ENCODE measurements at places on chromosomes 13 and 19. TPM values are rescaled to one million over a fixed set of nuclear protein-coding genes. Genes with fewer than 3 reads are reported as not detected.

The GAS6 gene
- 175 TPM for total RNA-seq

The HPN gene
- 0.56 TPM for total RNA-seq

The KLK10 gene
- 45.2 TPM for total RNA-seq

The C19orf47 gene
- 14.8 TPM for total RNA-seq

The TYROBP gene
- 14.8 TPM for total RNA-seq

The SLITRK5 gene
- 0.18 TPM for total RNA-seq

The OR4F17 gene
- not detected for total RNA-seq

The CGB5 gene
- not detected for total RNA-seq

The CYP4F2 gene
- total RNA-seq, result 4.5 TPM

The MAMSTR gene
- total RNA-seq, result 1.4 TPM

The PRSS57 gene
- not detected for total RNA-seq

The CEACAM4 gene
- 1.9 TPM for total RNA-seq

The KLK4 gene
- total RNA-seq, result 0.83 TPM

- H3K27ac ChIP-seq, result no peak overlapping the region
- no peaks in the 10 kb centered on the region for H3K36me3 ChIP-seq
- H3K27me3 ChIP-seq, result no peaks in the 10 kb centered on the region
- peaks cover 6% of the 10 kb centered on the region for H3K4me1 ChIP-seq
Observed at GRCh38 chr13:44470638-44471562, 97.3 kb downstream of the SERP2 start.

- H3K27ac ChIP-seq, result no peak overlapping the region
- H3K4me1 ChIP-seq, result peaks cover 41% of the 10 kb centered on the region
- H3K4me3 ChIP-seq, result no peak overlapping the region
- no peaks in the 10 kb centered on the region for H3K36me3 ChIP-seq
- no peaks in the 10 kb centered on the region for H3K27me3 ChIP-seq
- no peak for DNase-seq
Observed at GRCh38 chr19:7831452-7831851, 1.4 kb downstream of the EVI5L start.

- H3K27me3 ChIP-seq, result no peaks in the 10 kb centered on the region
- no peak overlapping the region for H3K4me3 ChIP-seq
- DNase-seq, result no peak
- H3K27ac ChIP-seq, result no peak overlapping the region
Observed at GRCh38 chr19:34662919-34663318, 14.0 kb downstream of the SCGB2B2 start.

- no peak overlapping the region for H3K4me3 ChIP-seq
- H3K36me3 ChIP-seq, result peaks cover 17% of the 10 kb centered on the region
- H3K4me1 ChIP-seq, result peaks cover 12% of the 10 kb centered on the region
- H3K27me3 ChIP-seq, result peaks cover 10% of the 10 kb centered on the region
Observed at GRCh38 chr19:7648265-7649014, 11.5 kb downstream of the STXBP2 start.

- DNase-seq, result no peak
- no peak overlapping the region for H3K27ac ChIP-seq
- H3K4me1 ChIP-seq, result no peaks in the 10 kb centered on the region
- no peak overlapping the region for H3K4me3 ChIP-seq
- no peaks in the 10 kb centered on the region for H3K27me3 ChIP-seq
Observed at GRCh38 chr13:79282976-79283375, 123.1 kb downstream of the RBM26 start.

DNA sequence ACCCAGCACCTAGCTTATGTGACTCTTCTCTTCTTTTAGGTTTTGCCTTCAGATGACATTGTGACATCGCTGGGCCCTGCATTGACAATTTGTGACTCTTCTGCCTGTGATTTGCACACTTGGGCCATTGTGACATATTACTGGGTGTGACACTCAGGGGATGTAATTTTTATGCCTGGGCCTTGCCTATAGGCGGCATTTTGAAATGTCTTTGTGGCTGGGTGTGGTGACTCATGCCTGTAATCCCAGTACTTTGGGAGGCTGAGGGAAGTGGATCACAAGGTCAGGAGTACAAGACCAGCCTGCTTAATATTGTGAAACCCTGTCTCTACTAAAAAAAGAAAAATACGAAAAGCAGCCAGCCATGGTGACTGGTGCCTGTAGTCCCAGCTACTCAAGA is 28.4 kb upstream of the ZNF681 start:
- H3K27ac ChIP-seq, result no peak overlapping the region
- H3K27me3 ChIP-seq, result no peaks in the 10 kb centered on the region
- H3K4me1 ChIP-seq, result no peaks in the 10 kb centered on the region
- H3K4me3 ChIP-seq, result no peak overlapping the region
- no peak for DNase-seq

GRCh38 chr19:49496574-49497008 is 357 bp downstream of the RPS11 start:
- peak overlapping the region; percentile 95 for H3K27ac ChIP-seq
- H3K4me1 ChIP-seq, result peaks cover 52% of the 10 kb centered on the region
- H3K4me3 ChIP-seq, result peak overlapping the region; percentile 75
- DNase-seq, result no peak

- no peaks in the 10 kb centered on the region for H3K36me3 ChIP-seq
- no peak overlapping the region for H3K4me3 ChIP-seq
- peaks cover 3% of the 10 kb centered on the region for H3K4me1 ChIP-seq
- no peak for DNase-seq
Observed at GRCh38 chr13:50406831-50407230, 391.6 kb downstream of the KCNRG start.

DNA sequence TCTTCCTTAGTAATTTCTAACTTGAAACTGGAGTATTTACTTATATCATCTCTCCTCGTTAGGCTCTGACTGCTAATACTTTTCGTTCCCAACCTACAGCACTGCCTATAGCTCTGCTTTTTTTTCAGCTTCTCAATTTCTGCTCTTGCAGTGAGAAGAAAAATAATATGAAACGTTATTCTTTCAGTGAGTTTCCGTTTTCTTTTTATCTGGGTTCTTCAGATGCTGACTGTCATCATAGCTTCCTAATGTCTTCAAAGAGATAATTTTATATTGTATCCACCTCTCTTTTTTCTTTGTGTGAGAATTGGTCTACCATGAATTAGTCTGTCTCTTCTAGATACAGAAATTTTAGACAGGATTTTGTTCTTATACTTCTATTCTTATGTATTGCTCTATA is 454.9 kb downstream of the LMO7 start:
- H3K36me3 ChIP-seq, result no peaks in the 10 kb centered on the region
- H3K27me3 ChIP-seq, result no peaks in the 10 kb centered on the region
- DNase-seq, result no peak
- H3K4me3 ChIP-seq, result no peak overlapping the region
- no peaks in the 10 kb centered on the region for H3K4me1 ChIP-seq

GRCh38 chr13:98515818-98516465 is 61.0 kb downstream of the STK24 start:
- H3K27ac ChIP-seq, result peak overlapping the region; percentile 40
- H3K4me3 ChIP-seq, result no peak overlapping the region
- no peak for DNase-seq
- no peaks in the 10 kb centered on the region for H3K27me3 ChIP-seq

- no peaks in the 10 kb centered on the region for H3K27me3 ChIP-seq
- H3K4me1 ChIP-seq, result no peaks in the 10 kb centered on the region
- no peak for DNase-seq
- H3K27ac ChIP-seq, result no peak overlapping the region
- H3K4me3 ChIP-seq, result no peak overlapping the region
Observed at GRCh38 chr19:23515551-23515950, 120.3 kb upstream of the ZNF91 start.

DNA sequence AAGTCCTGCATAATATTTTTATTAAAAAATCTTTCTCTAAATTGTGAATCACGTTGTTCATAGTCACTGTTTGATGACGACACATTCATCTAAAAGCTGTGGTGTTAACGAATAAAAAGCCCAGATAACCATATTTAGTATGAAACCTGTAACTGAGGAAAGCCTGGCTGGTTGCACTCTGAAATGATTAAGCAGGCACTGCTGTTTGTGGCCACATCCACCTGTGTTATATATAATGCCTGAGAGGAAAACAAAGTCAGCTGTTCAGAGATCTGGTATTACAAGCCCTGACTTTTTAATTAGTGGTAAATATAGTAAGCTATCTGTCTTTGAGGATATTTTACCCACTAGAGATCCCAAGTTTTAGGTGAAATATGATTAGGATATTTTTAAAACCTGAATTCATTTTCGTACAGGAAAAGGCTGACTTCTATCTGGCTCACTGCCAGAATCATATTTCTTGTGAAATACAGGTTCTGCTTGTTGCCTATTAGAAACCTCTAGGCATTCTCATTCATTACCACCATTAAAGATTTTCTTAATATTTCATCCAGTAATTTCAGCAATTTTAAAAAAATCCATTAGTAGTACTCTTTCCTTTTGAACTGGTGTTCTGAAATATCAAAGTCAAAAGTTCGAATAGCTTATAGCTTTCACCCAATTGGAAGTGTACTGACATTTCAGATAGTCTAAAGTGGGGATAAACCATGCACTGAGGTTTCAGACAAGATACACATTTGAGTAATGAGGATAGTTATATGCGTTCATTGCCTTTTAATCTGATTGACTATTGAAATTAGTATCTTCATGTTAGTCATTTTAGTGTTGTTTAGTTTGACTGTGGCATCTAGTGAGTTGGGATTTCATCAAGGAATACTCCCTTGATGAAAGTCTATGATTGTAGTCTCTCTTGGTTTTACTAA is 79.7 kb downstream of the LMO7 start:
- no peaks in the 10 kb centered on the region for H3K27me3 ChIP-seq
- H3K36me3 ChIP-seq, result no peaks in the 10 kb centered on the region
- peak overlapping the region; percentile 29 for H3K27ac ChIP-seq
- DNase-seq, result no peak

DNA sequence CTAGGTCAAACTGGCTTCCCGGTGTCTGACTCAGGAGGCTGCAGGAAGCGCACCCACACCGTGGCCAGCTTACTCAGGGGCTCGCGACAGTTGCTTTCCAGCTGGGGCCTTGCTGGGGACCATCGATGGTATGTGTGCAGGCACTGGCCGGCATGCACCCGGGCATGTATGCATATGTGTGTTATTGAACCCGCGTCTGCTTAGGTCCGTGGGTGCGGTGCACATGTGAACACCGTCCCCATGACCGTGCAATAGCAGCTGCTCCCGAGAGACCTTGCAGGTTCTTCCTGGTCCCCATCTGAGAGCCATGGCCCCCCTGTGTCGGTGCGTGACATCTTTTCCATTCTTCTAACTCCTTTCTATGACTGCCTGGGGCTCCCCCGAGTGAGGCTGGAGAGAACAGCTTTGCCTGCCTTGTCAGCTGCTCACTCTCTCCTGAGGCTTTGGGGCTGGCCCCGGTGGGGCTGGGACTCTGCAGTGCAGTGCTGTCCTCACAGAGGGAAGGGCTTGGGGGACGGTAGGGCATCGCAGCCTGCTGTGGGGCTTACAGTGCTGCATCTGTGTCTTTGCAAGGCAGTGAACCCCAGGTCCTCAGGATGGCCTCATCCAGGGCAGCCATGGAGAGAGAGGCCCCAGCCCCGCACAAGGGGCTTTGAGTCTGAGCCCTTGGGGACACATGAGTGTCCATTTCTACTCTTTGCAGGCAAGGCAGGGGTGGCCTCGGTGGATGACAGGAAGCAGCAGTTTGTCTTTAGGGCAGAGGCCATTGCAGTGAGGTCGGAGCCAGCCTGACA is 65.1 kb downstream of the CHST8 start:
- no peaks in the 10 kb centered on the region for H3K36me3 ChIP-seq
- peak; percentile 67 for DNase-seq
- H3K4me1 ChIP-seq, result no peaks in the 10 kb centered on the region
- H3K27ac ChIP-seq, result no peak overlapping the region
- H3K27me3 ChIP-seq, result peaks cover 57% of the 10 kb centered on the region

GRCh38 chr19:7368456-7368855 is 19.7 kb downstream of the ARHGEF18 start:
- H3K4me3 ChIP-seq, result no peak overlapping the region

DNA sequence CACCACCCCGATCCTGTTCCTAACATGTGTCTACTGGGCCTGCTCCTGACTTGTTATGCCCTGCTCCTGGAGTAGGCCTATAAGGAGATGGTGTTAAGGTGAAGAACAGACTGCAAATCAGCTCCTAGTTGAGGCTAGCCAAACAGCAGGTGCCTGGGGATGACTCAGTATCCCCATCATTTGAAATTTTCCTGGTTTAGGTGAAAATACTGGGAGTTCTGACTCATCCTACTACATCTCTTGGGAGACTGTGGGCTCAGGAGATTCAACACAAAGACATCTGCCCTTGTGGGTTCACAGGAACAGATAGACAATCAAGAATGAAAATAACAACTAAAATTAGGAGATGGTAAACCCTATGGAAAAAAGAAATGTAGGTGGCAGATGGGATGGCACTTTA is 41.2 kb downstream of the BRD4 start:
- no peaks in the 10 kb centered on the region for H3K27me3 ChIP-seq
- no peak overlapping the region for H3K27ac ChIP-seq
- no peaks in the 10 kb centered on the region for H3K36me3 ChIP-seq
- peaks cover 96% of the 10 kb centered on the region for H3K4me1 ChIP-seq
- no peak overlapping the region for H3K4me3 ChIP-seq
- no peak for DNase-seq

Data from suprapubic skin (tissue), 4 donors.